Esophagus squamous epithelium (tissue), 5 donors: ENCODE measurements at places on chromosomes 7 and 10.

- no peak for DNase-seq
Observed at GRCh38 chr7:116193329-116194087, 16.8 kb upstream of the TES start.

DNA sequence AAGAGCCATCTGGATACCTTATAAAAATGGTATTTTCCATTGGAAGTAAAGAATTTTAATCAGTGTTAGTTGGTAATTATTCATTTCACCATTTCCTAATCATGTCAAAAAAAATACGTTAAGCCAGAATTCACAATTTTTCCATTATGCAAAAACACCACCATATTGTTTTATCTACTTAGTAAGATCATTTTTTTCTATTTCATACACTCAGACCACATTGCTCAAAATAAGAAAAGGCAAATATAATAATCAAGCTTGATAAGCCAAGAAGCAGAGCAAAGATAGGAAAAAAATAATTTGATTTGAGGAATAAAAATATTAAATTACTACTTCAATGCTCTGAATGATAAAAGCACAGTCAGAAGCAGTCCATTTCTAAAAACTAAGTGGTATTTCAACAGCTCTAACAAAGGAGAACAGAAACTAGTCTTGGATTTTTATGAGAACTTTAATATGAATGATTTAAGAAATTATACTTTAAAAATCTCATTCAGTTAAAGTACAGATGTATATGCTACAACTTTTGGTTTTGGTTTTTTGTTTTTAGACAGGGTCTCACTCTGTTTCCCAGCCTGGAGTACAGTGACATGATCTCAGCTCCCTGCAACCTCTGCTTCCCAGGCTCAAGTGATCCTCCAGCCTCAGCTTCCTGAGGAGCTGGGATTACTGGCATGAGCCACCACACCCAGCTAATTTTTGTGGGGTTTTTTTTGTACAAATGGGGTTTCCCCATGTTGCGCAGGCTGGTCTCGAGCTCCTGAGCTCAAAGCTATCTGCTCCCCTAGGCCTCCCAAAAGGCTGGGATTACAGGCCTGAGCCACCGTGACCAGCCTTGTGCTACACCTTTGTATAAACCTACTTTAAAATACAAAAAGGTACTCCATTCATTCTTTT, 46.6 kb downstream of the LRRN3 start:
- no peak for DNase-seq

- DNase-seq = no peak
Observed at GRCh38 chr10:113496111-113497109, 56.4 kb upstream of the HABP2 start.

GRCh38 chr7:124029396-124030188, 3.3 kb downstream of the TMEM229A start:
- DNase-seq = no peak

DNA sequence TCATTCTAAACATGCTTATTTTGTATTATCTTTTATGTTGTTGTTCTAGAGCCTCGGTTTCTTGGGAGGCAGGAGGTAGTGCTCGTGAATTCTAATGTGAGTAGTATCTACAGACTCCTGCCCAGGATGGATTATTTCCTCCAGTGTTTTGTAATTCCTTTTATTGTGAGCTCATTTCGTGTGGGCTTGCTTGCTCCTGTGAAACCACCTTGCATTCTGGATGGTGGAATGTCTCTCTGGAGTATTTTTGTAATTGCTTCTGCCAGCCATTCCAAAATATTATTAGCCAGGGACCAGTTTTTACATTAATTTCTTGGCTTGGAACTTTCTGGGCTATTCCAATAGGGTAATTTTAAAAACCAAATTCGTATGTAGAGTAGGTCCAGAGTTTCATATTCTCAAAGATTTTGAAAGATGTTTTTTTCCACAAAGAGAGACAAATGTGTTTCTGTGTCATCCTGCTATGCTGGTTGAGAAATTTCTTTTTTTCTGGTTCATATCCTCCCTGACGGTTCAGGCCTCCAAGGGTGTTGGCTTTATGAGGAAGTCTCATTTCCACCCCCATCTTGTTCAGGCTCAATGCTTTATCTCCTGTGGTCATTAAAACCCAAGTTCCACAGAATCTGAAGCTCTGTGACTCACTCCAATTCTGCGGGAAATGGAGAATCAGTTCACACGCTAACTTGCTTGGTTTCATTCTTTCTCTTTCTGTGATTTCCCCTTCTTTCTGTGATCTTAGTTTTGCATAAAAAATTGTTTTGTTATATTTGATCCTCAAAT, 41.7 kb upstream of the CALD1 start:
- DNase-seq = no peak

- no peak for DNase-seq
Observed at GRCh38 chr10:15725603-15726002, 5.9 kb upstream of the ITGA8 start.

GRCh38 chr7:142440219-142440905, 182.5 kb upstream of the PRSS58 start:
- no peak for DNase-seq

DNA sequence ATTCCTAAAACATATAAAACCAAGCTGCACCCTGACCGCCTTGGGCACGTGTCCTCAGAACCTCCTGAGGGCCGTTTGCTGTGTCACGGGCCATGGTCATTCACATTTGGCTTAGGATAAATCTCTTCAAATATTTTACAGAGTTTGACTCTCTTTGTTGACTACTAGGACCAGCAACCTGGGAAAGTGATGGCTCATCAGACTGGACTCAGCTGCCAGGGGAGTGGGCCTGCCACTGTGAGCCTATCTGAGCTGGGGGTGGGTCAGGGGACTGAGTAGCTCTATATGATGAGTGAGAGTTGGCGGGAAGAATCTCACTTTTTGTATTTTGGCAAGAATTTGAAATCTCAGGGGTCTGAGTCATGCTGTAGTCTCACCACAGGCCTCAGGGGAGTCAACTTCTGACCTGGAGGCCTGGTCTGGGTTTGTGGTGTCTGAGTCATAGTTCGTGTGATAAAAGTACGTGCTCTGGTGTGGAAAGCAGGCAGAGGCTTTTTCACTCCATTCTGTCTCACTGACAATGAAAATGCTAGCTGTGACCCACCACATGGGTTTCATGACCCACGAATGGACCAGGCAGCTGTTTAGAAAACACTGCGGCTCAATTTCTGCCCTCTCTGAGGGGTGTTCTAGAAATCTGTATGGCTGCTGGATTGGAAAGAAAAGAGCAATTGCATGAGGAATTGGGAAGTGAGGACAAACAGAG, 4.2 kb upstream of the UPP1 start:
- DNase-seq = peak; percentile 18

DNA sequence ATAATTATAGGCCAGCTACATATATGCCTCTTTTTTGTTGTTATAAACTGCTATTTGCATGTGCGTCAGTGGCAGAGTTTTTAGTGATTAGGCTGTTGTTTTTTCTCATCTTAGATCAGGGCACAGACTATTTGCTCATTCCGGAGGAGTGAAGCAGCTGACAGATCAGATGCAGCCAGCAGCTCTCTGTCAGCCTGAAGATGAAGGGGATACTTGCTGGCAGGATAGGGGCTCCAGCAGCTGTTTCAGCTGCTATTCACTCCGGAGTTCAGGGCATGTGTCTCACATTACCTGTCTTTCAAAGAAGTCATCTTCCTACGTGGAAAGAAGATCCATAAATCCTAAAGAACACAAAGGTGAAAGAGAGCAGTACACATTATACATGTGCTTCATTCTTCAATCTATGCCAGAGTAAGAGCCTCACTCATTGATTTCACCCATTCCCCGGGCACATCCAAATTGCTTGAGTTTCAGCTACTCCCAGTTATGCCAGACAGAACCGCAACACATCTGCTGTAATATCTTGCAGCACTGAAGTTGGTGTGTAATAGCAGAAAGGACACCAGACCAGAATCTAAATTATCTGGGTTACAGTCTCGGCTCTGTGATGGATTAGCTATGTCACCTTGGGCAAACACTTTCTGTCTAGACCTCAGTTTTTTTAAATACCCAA, 182.8 kb upstream of the CHRM2 start:
- DNase-seq = no peak

DNA sequence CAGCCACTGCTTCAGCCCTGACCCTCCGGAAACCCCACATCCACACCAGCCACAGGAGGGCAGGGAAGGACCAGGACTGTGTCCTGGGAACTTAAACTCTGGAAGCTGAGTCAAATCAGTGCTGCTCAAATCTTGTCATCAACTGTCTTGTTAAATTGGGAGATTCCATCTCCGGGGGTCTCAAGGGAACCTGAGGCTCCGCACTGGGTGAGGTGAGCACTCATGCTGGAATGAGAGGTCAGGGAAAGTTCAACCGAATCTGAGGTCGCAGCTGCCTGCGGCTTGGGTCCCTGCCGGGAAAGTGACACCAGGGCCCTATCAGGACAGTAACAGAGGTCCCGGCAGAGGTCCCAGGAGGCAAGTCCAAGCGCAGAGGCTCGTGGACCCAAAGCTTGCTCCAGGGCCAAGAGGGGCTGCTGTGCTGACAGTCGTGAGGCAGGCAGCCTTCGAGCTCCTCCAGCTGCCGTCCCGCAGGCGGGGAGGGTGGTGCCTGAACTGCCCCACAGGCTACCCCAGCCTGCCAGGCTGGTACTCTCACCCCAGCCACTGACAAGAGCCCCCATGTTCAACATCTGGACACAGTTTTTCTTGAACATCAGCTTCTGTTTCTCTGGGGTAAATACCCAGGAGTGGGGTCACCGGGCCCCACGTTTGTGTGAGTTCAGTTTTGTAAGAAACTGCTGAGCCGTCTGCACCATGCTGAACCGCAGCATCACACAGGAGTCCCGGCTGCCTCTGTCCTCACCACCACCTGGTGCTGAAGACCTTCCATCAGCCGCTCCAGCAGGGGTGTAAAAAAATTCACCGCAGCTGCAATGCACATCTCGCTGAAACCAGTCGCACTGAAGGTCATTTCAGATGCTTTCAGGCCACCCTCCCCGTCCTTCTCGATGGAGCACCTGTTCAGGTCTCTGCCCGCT, 101.0 kb downstream of the DIP2C start:
- no peak for DNase-seq

DNA sequence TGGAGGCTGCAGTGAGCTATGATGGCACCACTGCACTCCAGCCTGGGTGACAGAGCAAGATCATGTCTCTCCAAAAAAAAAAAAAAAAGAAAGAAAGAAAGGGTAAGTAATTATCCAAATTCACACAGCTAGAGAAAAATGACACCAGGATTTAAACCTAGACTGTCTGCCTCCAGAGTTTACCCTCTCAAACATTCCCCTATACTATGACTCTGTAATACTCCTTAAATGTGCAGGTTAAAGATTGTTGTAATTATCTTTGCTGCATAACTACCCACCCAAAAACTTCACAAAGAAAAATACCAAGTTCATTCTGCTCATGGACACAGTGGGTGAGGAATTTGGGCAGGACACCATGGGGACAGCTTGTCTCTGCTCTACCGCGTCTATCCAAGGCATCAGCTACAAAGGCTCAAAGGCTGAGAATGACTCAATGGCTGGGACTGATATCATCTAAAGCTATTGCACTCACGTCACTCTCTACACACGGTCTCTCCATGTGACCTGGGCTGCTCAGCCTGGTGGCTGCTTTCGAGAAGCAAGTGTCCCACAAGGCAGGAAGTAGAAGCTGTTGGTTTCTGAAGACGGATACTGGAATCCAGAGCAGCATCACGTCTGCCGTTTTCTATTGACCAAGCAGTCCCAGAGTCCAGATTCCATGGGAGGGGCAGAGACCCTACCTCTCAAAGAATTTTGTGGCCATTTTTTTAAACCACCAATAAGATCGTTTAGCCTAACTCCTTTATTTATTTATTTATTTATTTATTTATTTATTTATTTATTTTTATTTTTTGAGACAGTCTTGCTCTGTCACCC, 185.7 kb upstream of the AUTS2 start:
- DNase-seq = no peak

DNA sequence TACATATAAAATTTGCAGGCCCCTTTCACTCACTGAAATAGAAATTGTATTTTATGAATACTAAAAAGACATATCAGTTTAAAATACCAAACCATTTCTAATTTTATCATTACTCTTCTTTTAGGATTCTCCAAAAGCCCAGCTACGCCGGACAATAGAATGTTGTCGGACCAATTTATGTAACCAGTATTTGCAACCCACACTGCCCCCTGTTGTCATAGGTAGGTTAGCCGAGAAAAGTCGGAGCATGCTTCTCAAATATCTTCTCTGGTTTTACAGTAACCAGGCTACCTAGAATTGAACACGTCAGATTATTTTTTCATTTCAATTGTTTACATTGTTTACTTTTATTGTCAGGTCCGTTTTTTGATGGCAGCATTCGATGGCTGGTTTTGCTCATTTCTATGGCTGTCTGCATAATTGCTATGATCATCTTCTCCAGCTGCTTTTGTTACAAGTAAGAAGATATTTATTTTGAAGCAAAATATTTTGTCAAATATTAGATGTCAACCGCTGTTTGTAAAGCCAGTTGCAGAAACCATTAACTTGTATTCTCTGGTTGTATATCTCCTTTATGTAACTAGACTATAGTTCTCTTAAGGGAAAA, 57.6 kb downstream of the MMRN2 start:
- no peak for DNase-seq

GRCh38 chr7:127751490-127752448, 99.8 kb downstream of the SND1 start:
- DNase-seq = no peak

GRCh38 chr7:127322832-127323493, 69.5 kb downstream of the ZNF800 start:
- no peak for DNase-seq

DNA sequence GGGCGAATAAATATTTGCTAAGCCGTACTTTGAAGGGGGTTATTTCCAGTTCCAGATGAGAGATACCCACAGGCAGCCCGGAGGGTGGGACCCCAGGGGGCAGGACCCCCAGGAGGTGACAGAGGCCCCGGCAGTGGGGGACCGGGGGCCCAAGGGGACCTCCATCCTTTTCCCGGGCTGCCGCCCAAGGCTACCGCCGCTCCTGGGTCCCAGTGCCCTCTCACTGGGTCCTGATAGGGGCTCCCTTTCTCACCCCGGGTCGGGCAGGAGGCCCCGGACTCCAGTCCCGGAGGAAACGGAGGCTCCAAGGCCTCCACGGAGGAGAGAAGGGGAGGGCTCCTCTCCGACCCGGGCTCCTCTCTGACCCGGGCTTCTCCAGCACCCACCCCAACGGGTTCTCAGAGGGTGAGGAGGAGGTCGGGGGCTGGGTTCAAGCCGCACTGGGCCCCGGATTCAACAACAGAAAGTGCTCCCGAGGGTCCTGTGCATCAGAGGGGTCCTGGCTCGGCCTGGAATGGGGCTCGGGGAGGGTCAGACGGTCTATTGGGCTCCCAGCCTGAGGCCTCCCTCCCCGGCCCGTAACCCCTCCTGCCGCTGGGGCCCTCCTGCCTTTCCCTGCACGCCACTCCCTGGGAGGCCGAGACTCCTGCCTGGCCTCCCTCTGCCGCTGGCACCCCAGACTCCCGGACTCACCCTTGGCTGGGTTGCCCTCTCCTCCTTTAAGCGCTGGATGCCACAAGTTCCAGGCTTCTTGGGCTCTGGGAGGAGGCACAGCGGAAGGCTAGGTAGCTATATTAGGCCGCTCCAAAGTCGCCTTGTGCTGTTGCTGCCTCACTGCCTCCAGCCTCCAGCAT, 62.5 kb downstream of the ZNF37A start:
- DNase-seq = no peak
